A549 treated with AZD2906 at 1 μM for 4 hours (cell line): ENCODE measurements at places on chromosomes 16 and 17. TPM values are rescaled to one million over a fixed set of nuclear protein-coding genes. Genes with fewer than 3 reads are reported as not detected.

The GPR179 gene
- 0.02 to 0.06 TPM (median 0.03 TPM) in 5 replicates for total RNA-seq

The SULT1A2 gene
- 0.07 to 0.14 TPM in 2 of 5 replicates, not detected in the others for total RNA-seq

The TAOK1 gene
- total RNA-seq, result 16.2 to 24.8 TPM (median 22.0 TPM) in 5 replicates

The RAB26 gene
- 1.9 to 4.4 TPM (median 3.3 TPM) in 5 replicates for total RNA-seq

The PPP1R27 gene
- total RNA-seq, result 0.08 to 0.35 TPM (median 0.18 TPM) in 5 replicates

The SLC46A1 gene
- 15.0 to 19.0 TPM (median 17.1 TPM) in 5 replicates for total RNA-seq

The CISD3 gene
- total RNA-seq, result 43.2 to 102 TPM (median 95.5 TPM) in 5 replicates
